ENCODE measurements at places on chromosomes 3 and 15.

DNA sequence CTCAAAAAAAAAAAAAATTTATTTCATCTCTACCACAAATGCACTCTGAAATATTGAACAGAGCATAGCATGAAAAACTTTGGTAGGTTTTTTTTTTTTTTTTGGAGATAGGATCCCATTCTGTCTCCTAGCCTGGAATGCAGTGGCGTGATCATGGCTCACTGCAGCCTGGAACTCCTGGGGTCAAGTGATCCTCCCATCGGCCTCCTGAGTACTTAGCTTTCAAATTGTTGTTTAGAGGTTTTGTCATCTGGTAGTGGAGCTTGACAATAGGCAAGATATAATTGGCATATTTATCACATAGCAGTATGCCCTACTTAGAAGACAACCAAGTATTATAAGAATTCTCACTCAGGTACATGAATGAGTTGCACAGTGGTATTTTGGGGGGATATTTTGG is 234.2 kb upstream of the ST8SIA2 start:
- no peak for DNase-seq

DNA sequence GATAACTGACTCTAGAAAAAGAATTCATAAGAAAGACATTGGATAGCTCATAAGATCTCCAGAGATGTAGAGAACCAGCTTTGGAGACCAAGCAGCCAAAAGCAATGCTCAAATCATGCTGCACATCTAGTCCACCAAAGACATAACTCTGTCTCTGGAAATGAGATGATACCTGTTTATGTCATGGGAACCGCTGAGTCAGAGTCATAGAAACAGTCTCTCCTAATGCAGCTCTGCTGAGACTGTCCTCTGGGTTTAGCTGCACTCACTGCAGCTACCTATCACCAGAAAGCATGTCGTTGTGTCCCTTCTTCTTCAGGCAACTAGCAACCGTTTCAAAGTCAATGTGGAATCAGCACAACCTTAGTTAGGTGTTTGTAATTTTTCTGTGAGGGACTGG is 218.5 kb upstream of the ROBO1 start:
- no peak for DNase-seq

- DNase-seq = no peak
Measured at GRCh38 chr15:85029221-85029620, 47.6 kb downstream of the PDE8A start.

DNA sequence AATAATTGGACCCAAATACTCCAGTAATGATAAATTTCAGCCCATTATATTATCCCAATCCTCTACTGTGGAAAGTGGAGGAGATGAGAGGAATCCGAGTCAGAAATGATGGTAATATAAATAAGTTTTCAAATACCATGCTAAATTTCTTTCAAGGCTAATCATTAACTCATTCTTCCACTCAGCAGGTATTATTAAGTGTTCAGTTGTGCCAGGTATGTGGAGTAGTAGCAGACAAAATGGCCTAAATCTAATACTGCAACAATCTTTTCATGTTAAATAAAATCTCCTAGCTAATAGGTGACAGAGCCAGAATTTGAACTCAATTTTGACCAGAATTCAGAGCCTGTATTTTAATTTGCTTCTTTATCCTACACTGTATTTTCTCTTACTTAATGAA is 538.6 kb upstream of the ROBO2 start:
- DNase-seq = no peak

DNA sequence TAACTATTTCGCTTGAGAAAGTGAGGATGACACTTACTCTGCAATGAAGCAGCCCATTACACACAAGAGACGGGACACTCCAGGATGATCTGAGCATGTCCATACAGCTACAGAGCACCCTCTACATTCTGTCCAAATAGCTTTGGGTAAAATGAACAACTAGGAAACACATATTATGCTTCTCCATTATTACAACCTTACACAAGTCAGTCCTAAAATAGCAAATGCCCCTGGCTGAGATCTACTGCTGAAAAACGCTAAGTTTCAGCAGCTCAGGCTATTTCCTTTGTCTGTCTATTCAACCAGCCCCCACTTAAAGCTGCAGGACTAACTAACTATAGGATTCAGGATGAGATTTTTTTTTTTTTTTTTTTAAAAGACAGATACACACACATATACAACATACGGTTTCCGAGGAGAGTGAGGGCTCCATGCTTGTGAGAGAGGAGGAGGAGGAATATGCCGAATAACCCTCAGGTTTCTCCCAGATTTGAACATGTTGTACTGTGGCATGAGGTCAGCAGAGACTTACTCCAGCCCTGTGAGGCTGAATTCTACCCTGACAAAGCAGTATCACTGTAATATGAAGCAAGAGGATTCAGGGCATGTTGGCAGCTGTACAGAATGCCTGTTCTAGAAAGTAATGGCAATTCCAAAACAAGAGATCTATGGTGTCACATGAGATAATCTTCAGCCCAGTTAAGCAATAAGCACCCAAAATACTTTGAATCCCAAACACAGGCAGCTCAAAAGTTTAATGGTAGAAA is 117.3 kb upstream of the PLXND1 start:
- DNase-seq = no peak

DNA sequence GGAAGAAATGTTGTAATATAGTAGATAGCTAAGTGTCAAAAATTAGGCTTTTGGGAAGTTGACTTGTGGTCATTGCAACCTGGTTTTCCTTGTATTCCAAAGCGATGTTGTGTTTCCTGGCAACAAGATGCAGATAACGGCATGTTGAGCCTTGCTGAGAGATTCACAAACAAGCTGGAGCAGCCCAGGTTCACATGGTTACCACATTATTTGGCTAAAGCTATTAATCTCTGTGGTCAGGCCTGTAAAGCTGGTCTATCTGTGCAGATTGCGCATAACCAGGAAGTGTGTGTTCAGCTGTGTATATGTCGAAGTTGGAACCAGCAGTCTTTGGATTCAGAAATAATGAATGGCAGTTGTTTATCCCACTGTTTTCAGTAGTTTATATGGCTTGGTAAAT is 6.6 kb downstream of the TIPARP start:
- no peak for DNase-seq

GRCh38 chr3:33687406-33688010 is 30.5 kb downstream of the CLASP2 start:
- DNase-seq = no peak

GRCh38 chr15:69677403-69677802 is 224.8 kb downstream of the RPLP1 start:
- no peak for DNase-seq

GRCh38 chr3:98504539-98504938 is 7.1 kb downstream of the OR5K2 start:
- DNase-seq = no peak

GRCh38 chr15:52445954-52446353 is 82.7 kb downstream of the MYO5A start:
- DNase-seq = no peak

DNA sequence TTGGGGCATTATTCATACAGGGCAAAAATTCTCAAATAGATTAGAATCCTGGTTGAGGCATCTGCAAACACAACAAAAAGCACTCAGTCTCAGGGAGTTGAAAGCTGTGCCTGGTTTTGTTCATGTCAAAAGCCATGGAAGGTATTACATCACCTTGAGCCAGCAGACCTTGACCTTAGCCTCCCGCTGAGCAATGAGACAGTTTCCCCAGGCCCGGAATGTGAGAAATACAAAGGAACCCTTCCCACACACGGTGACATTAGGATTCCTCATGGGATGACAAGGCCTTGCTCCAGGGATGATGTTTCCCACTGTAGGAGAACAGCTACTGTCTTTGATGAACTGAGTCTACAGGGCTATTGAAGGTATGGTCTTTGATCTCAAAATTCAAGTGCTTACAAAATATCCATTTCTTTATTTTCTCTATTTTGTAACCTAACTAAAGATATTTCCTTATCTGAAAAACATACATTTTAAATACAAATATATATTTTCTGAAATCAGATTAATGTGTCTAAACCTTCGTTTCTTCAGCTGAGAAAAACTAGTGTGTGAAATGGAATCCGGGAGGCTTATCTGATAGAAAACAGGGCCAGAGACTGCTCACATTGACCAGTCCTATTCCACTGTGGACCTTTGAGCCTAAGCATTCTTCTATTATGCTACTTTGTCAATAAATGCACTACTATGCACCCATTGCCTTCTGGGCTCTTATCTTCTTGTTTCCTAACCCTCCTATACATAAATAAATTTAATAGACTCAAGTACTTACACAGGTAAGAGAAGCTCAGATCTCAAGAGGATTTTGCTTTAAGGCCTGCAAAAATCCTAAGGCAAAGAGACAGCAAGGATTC is 298.2 kb downstream of the KBTBD8 start:
- peak; percentile 68 for DNase-seq

DNA sequence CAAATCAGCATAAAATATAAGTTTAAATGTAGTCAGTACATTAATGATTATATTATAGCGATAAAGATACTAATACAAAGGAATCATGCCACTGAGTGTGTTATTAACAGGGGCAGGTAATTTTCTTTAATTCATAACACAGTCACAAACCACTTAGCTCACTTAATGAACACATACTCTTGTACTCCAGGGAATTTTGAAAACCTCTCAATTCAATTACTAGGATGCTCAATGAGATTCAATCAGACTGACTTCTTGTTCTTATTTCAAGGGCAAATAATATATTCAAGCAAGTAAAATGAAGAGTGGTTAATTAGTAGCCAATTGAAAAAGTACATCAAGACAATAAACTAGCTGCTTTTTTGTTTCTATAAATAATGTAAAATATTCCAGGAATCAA is 5.8 kb upstream of the SUCNR1 start:
- DNase-seq = no peak
